Liver (tissue), 10 donors: ENCODE measurements at places on chromosomes 5 and 9. TPM values are rescaled to one million over a fixed set of nuclear protein-coding genes. Genes with fewer than 3 reads are reported as not detected.

GRCh38 chr5:33816791-33817190, 75.0 kb downstream of the ADAMTS12 start:
- H3K4me3 ChIP-seq, result no peak overlapping the region
- no peaks in the 10 kb centered on the region for H3K36me3 ChIP-seq
- no peak overlapping the region for H3K27ac ChIP-seq
- H3K4me1 ChIP-seq, result no peaks in the 10 kb centered on the region

DNA sequence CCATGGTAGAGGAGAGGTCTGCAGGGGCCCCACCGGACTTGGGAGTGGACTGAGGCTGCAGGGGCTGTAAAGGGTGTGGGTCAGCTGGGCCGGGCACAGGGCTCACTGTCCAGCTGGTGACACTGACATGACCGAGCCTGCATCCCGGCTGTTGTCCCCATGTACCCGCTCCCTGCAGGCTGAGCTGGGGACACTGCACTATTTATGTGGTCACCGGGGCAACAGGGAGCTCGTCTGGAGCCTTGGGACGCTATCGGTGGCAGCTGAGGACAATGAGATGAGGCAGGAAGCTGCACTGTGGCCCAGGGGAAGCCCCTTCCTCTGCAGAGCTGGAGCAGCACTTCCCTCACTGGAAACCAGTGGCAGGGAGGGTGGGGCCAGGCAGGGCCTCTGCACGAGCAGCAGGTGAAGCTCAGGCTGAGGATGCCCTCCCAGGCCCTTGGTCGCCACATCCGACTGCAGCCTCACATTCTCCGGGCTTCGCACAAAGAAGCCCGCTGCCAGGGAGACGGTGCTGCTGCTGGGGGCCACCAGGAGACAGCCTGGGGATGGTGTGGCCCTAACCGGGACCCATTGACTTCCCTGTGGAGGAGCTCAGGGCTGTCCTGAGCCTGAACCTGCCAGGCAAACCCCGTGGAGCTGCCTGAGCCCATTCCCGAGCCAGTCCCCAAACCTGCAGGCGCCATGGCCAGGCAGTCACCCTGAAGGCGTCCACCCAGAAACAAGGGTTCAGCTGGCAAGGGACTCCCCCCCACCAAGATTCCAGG, 26.4 kb downstream of the ZDHHC11B start:
- H3K4me3 ChIP-seq, result no peak overlapping the region
- H3K4me1 ChIP-seq, result peaks cover 2% of the 10 kb centered on the region
- no peak for DNase-seq
- H3K36me3 ChIP-seq, result no peaks in the 10 kb centered on the region
- H3K27me3 ChIP-seq, result no peaks in the 10 kb centered on the region

DNA sequence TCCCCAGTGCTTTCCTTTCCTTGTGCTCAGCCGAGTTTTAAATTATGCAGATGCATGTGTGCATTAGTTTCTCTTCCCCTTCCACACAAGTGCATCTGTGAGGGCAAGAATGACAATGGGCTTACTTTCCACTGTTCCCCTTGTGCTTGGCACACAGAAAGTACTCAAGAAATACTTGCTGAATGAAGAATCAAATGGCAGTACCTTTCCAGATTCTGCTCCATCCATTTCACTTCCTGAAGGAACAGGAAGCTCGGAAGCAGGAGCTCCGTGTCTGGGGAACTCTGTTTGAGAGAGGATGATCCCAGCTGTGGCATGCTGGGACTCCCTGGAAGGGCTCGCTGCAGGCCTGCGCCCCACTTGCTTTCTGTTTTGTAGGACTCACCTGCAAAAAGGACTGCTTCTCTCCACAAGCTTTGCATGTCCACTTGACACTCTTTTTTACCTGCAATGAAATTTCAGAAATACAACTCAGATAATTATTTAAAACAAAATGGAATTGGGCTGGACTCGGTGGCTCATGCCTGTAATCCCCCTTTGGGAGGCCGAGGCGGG, 5.5 kb downstream of the MRNIP start:
- H3K36me3 ChIP-seq, result peaks cover 6% of the 10 kb centered on the region
- no peaks in the 10 kb centered on the region for H3K27me3 ChIP-seq
- DNase-seq, result no peak
- no peak overlapping the region for H3K4me3 ChIP-seq
- peaks cover 13% of the 10 kb centered on the region for H3K4me1 ChIP-seq

DNA sequence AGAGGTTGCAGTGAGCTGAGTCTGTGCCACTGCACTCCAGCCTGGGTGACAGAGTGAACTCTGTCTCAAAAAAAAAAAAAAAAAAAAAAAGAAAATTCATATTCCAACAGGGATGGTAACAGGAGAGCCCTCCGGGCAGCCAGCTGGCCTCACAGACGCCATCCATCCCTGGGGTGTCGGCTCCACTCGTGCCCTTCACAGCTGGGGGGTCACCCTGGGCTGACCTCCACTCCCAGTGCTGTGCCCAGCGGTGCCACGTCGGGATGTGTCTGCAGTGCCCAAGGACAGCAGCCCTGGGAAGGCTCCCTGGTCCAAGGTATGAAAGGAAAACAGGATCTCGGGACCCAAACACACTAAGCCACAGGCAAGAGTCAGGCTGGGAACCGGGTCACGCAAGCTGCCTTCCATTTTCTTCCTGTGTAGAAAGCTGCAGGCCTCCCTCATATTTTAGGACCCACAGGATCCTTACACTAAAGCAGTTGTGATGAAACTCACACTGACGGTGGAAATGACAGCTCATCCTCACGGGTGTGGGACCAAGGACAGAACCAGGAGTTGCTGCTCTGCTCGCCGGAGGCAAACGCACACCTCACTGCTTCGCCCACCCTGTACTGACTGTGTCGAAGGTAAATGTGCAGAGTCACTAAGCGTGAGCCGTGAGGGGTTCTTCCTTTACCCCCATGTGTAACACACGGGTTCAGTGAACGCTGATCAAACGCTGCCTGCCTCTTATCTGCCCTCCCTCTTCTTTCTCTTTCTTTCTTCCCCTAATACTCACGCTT, 5.3 kb downstream of the SLC12A7 start:
- peak overlapping the region; percentile 41 for H3K4me3 ChIP-seq
- H3K4me1 ChIP-seq, result peaks cover 29% of the 10 kb centered on the region
- DNase-seq, result no peak
- H3K36me3 ChIP-seq, result no peaks in the 10 kb centered on the region

DNA sequence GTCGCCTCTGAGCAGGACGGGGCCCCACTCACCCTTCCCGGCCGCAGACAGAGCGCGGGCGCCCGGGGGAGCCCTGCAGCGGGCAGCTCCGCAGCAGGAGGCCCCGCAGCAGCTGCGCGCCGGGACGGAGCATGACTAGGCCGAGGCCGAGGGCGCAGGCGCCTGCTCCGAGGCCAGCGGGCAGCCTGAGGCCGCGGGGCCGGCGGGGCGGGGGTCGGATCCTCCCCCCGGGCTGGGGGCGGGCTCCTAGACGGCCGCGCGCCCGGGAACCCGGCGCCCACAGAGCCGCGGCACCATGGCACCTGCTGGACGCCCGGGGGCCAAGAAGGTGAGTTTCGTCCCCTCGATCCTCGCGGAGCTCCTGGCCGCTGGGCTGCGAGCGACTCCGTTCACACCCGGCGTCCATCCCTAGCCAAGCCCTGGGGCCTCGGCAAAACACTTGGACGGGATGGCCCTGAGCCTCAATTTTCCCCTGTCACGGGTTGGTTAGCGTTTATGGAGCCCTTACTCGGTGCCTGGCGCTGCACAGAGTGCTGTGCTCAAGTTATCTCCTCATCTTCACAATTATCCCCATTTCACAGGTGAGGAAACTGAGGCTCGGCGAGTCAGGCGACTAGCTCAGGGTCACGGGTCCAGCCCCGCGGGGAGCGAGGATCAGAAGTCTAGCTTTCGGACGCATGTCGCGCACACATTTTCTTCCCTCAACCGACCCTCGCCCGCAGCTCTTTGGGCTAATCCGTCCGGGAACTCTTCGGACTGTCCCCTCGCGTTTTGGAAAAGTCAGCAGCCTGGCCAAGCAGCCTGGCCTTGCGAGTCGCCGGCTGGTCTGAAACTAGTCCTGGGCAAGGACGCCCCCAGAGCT, at the start of the genes BHMT2 and DMGDH:
TSS of gene BHMT2 (plus strand) at position 280 of the 862 bp plus-strand sequence. CDS start at position 296, 16 bp downstream.
TSS of gene DMGDH (minus strand) at position 187 of the 862 bp plus-strand sequence. CDS start at position 133, 54 bp downstream.
- H3K27ac ChIP-seq, result peak within 1 kb of the TSS; percentile 99
- no peaks in the 10 kb centered on the region for H3K27me3 ChIP-seq
- H3K4me3 ChIP-seq, result peak within 1 kb of the TSS; percentile 76
- peaks cover 37% of the 10 kb centered on the region for H3K4me1 ChIP-seq
- no peaks in the 10 kb centered on the region for H3K36me3 ChIP-seq
- DNase-seq, result peak; percentile 53

DNA sequence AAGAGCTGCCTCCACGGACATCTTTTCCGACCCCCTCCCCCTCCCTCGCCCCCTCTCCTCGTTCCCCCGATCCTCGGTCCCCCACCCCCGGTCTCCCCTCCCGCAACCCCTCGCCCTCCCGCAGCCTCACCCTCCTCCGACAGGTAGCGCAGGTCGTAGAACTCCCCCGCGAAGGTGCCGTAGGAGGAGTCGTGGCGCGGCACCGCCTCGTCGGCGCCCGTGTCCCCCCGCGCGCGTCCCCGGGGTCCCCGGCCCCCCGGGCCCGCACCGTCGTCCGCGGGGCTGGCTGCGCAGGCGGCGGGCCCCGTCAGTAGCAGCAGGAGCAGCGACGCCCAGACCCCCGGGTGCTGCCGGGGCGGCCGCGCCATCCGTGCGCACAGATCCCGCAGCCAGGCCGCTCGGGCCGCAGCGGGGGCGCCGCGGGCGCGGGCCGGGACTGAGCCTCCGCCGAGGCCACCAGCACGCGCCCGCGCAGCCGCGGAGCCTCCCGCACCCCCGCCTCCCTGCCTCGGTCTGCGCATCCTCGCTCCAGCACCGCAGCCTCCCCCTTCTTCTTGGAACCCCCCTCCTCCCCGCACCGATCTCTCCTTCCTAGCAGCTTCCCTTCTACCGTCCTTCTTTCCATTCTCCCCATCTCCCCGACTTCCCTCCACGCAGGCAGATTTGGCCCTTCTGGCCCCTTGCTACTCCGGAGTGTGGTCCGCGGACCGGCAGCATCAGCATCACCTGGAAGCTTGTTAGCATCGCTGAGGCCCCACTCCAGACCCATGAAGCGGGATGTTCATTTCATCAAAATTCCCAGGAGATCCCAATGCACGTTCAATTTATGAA, at the start of gene FRRS1L:
TSS of gene FRRS1L (minus strand) at position 479 of the 831 bp plus-strand sequence. CDS start at position 368, 111 bp downstream.
- H3K27me3 ChIP-seq, result no peaks in the 10 kb centered on the region
- peaks cover 6% of the 10 kb centered on the region for H3K4me1 ChIP-seq
- no peak within 1 kb of the TSS for H3K27ac ChIP-seq

Gene N4BP3
- not detected for polyA plus RNA-seq

Gene SPATA9
- 0.49 TPM for polyA plus RNA-seq

Gene MARCOL
- not detected for polyA plus RNA-seq

- H3K36me3 ChIP-seq, result no peaks in the 10 kb centered on the region
- H3K27me3 ChIP-seq, result no peaks in the 10 kb centered on the region
- DNase-seq, result no peak
- no peak overlapping the region for H3K27ac ChIP-seq
- H3K4me3 ChIP-seq, result no peak overlapping the region
- H3K4me1 ChIP-seq, result peaks cover 9% of the 10 kb centered on the region
These were observed 27.5 kb upstream of the GPR21 start for GRCh38 chr9:123005964-123006363.

Gene RNF20
- 9.1 TPM for polyA plus RNA-seq

GRCh38 chr9:121609822-121610637, 41.4 kb upstream of the DAB2IP start:
- H3K27ac ChIP-seq, result peak overlapping the region; percentile 74
- H3K4me1 ChIP-seq, result peaks cover 26% of the 10 kb centered on the region
- no peaks in the 10 kb centered on the region for H3K36me3 ChIP-seq
- H3K27me3 ChIP-seq, result no peaks in the 10 kb centered on the region
- H3K4me3 ChIP-seq, result no peak overlapping the region

Gene SV2C
- polyA plus RNA-seq, result 0.04 TPM

Gene ZFP2
- 0.22 TPM for polyA plus RNA-seq

DNA sequence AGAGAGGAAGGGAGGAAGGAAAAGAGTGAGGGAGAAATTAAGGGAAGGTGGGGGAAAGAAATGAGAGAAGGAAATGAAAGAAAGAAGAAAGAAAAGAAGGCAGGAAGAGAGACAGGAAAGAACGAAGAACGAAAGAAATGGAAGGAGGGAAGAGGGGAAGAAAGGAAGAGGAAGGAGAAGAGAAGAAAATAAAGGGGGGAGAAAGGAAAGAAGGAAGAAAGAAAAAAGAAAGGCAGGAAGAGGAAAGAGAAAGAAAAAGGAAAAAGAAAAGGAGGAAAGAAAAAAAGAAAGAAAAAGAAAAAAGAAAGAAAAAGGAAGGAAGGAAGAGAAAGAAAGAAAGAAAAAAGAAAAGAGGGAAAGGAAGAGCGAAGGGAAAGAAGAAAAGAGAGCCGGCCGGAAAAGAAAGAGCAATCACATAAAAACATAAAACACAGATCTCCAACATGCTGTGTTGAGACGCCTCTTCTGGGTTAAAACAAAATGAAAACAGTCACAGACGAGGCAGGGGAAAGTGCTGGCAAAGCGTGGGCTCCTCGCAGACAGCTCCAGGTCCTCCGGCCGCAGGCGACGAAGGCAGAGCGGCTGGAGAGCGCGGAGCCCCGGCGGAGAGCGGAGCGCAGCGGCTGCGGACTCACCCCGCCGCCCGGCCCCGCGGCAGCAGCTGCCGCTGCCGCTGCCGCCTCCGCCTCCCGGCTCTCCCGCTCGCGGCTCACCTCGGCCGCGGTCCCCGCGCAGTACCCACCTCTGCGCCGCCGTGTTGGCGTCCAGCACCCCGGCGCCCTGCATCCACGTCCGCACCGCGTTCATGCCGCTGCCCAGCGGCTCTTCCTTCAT, 896 bp downstream of the EBF1 start:
- H3K4me3 ChIP-seq, result peak overlapping the region; percentile 57
- H3K36me3 ChIP-seq, result no peaks in the 10 kb centered on the region
- H3K4me1 ChIP-seq, result peaks cover 30% of the 10 kb centered on the region
- H3K27ac ChIP-seq, result no peak overlapping the region
- no peaks in the 10 kb centered on the region for H3K27me3 ChIP-seq

DNA sequence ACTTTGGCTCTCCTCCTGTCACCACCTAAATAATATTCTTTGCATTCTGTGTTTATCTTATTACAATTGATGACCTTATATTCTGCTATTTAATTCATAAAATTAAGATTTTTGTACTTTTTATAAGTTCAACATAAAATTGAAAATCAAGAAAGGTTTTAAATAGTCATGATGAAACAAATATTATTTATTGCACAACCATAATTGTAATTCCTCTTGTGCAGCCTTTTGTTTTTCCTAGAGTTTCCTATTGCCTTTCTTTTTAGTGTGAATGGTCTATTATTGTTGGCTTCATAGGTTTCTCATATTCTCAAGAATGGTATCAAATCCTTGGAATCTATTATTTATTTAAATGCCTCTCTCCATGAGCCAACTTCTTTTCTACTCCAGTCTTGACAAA, 117.9 kb downstream of the TMEM161B start:
- H3K4me1 ChIP-seq, result no peaks in the 10 kb centered on the region
- no peaks in the 10 kb centered on the region for H3K27me3 ChIP-seq
- H3K27ac ChIP-seq, result no peak overlapping the region
- H3K36me3 ChIP-seq, result no peaks in the 10 kb centered on the region
- DNase-seq, result no peak

- no peak overlapping the region for H3K27ac ChIP-seq
- H3K36me3 ChIP-seq, result no peaks in the 10 kb centered on the region
- no peak for DNase-seq
- no peaks in the 10 kb centered on the region for H3K4me1 ChIP-seq
- no peak overlapping the region for H3K4me3 ChIP-seq
These were observed 567.0 kb downstream of the BNC2 start for GRCh38 chr9:16303506-16303905.
